Skin of body (tissue), 3 donors: ENCODE measurements at places on chromosomes 7 and 10.

DNA sequence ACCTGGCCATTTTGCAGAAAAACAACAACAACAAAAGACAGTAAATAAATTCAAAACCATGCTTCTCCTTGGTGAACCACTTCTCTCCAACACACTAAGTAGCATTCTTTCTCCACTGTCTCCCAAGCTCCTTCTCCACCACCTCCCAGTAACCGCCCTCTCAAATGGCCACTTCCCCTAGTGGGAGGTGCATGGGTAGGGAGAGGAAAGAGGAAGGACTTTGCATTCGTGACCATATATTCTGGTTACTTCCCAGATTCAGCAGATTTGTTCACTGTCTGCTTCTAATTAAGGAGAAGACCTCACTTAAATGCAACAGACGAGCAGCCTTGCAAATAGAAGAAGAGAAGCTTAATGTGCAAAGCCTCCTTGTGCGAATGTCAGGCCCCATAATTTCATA lies 166.8 kb downstream of the SORCS1 start:
- DNase-seq = no peak

DNA sequence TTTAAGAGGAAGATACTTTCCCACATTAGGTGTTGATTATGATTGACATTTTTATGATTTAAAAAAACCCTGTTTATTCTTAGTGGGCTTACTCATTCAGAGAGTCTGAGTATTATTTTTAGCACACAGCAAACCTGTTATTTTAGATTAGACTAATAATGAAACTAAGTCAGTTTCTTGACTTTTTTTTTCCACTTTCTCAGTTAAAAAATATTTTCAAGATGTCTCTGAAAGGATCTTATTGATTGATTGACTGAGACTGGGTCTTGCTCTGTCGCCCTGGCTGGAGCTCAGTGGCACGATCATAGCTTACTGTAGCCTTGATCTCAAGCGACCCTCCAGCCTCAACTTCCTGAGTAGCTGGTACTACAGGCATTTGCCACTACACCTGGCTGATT lies 20.4 kb upstream of the INPP5F start:
- no peak for DNase-seq

DNA sequence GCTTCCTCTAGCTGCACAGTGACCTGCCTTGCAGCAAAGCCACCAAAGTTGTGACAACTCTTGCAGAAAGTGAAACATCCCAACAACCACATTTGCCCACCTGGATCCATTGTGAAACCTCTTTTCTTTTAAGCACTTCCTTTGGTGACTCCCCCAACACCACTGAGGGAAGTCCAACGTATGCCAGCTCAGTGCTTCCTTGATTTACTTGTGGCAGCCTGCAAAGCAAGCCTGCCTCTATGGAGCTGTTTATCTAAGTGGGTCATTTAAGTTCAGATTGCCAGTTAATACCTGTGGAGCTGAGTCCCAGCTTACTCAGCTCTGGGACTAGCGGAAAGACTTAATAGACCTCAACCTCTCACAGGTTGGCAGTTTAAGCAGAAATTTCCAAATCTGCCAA lies 230.8 kb upstream of the GHITM start:
- DNase-seq = no peak

DNA sequence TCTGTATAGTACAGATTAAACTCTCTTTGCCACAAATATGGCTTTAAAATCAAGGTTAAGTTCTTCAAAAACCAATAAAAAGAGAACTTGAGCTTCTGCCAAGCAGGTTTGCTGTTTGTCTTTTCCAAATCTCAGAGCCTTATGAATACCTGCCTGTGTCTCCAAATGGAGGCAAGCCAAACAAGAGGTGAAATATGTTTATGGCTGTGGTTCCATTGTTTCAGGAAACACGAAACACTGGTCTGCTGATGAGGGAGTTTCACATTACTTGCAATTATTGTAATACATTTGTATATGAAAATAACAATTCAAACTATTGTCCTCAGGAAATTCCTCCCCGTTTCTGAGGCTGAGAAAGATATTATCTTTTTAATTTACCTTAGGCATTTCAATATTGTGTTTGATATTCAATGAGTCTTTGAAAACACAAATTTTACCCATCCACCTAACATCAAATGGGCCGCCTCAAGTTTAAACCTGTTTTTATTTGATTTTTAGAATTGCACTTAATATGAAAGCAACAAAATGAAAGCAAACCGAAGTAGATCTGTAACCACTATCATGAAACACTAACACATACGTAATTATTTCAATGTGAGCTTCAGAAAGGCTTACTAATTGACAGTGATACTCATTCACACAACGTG lies 359.3 kb downstream of the HGF start:
- no peak for DNase-seq

- DNase-seq = no peak
Observed at GRCh38 chr10:69228151-69228550, 8.0 kb downstream of the HKDC1 start.

DNA sequence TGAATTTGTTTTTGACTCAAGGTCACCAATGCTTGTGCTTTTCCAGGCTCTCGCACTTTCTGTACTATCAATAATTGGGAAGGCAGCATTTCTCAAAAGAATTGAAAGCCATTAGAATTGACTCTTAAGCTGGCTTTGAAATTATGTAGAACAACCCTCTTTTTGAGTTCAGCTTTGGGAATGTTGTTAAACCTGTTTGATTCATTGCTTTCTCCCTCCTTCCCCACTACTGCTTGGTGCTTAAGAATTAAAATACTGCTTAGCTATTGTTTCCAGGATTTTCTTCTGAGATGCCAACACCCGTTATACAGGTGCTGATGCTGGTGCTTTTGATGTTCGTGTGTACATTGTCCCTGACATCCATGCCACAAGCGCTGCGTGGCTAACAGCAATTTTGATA lies 15.5 kb upstream of the FZD8 start:
- DNase-seq = no peak

DNA sequence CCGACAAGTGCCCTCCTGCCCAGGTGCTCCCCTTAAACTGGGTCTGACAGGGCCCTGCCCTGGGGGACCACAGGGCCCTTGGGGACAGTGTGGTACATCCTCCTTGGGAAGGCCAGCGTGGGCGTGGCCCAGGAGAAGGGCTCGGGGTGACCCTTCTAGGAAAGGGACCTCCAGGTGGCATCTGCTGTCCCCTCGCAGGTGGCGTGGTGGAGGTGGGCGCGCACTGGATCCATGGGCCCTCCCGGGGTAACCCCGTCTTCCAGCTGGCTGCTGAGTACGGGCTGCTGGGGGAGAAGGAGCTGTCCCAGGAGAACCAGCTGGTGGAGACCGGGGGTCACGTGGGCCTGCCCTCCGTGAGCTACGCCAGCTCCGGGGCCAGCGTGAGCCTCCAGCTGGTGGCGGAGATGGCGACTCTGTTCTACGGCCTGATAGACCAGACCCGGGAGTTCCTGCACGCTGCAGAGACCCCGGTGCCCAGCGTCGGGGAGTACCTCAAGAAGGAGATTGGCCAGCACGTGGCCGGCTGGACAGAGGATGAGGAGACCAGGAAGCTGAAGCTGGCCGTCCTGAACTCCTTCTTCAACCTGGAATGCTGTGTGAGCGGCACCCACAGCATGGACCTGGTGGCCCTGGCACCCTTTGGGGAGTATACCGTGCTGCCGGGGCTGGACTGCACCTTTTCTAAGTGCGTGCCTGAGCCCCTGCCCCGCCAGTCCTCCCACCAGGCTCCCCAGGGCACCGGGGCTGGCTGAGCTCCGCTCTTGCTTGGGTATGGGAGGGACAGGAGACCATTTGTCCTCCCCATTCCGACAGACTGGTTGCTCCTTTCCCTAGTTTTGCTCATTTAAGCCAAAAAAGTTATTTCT lies 972 bp downstream of the PAOX start:
- DNase-seq = no peak
